Amygdala (tissue), 56 donors: ENCODE measurements at places on chromosomes 1 and 21.

GRCh38 chr1:117664314-117664713, 58.5 kb downstream of the TENT5C start:
- no peak for DNase-seq

DNA sequence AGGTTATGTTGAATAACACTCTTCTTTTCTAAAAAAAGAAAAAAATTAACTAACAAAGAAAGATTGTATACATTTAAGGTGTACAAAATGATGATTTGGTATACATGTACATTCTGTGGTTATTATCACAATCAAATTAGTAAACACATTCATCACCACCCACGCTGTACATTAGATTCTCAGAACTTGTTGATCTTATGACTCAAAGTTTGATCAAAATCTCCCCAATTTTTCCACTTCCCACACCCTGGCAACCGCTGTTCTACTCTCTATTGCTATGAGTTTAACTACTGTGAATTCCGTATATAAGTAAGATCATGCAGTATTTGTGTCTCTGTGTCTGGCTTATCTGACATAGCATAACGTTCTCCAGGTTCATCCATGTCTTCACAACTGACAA, 469.5 kb upstream of the CHRM3 start:
- DNase-seq: no peak

- no peak for DNase-seq
These were observed 30.8 kb upstream of the PTGFRN start for GRCh38 chr1:116878804-116879477.

DNA sequence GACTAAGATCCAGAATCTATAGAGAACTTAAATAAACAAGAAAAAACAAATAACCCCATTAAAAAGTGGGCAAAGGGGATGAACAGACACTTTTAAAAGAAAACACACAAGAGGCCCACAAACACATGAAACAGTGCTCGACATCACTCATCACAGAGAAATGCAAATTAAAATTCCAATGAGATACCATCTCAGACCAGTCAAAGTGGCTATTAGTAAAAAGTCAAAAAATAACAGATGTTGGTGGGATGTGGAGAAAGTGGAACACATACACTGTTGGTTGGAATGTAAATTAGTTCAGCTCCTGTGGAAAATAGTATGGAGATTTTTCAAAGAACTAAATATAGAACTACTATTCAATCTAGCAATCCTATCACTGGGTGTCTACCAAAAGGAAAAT, 143.1 kb downstream of the IFI44 start:
- DNase-seq: no peak

GRCh38 chr1:46248122-46248920, 758 bp downstream of the RAD54L start:
- DNase-seq: no peak

- DNase-seq: no peak
These were observed 16.9 kb upstream of the EFCAB14 start for GRCh38 chr1:46735708-46736324.

DNA sequence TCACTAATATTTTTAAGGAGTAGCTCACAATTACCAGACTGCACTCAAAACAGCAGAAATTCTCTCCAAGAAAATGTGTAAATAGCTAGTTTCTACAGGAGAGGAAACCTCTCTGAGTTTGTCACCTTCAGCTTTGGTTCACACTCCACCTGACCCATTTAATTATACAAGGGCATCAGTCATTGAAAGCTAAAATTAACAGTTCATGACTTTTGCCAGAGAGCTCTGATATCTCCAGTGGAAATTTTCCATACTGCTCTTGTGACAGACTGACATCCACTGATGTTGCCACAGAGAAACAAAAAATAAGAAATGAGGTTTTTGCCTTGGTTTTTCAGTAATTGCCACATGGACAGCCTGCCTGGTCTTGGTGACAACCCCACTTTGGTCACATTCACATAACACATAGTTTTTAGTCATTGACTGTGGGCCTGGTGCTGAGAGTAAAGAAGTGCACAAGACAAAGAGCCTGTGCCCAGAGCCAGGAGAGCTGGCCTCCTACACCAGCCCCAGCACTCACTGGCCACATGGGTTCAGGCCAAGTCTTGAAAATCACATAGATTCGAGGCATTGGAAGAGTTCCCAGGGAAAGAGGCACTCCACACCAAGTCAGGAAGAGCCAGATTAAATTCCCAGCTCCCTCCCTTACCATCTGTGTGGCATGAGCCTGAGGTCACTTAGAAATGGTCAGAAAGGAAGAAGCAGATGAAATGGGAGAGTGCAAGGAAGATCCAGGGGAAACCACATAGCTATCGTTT, 13.8 kb upstream of the SIM2 start:
- DNase-seq: no peak

DNA sequence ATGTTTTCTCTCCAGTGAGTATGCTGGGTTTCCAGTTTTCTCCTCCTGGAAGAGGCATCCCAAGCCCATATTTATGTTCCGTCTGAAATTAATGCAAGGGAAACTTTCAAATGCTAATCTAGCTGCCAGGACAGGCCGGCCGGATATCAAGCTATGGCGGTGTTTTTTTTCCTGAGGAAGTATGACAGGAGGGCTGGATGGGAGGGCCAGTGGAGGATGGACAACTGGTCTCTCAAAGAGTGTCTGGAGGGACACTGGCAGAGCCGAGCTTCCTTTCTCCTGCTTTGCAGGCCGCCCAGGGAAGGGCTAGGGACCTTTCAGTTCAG, 212.7 kb downstream of the TRABD2B start:
- DNase-seq: no peak

DNA sequence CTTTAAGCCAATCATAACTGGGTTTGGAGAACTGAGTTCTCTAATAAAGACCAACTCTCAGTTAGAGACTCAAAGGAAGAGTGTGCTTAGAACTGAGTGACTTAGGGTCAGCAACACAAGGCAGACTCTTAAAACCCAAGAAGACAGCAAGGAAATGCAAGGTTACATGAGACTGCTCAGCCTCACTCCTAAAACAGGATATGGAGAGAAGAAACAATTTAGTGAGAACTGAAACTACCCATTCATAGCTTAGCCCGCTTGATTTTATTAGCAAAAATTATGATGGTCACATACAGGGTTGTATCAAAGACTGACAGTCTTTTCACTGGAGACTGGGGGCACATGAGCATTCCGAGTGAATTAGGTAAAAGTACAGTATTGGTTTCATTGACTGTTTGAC, 78.9 kb upstream of the DMRTA2 start:
- no peak for DNase-seq

GRCh38 chr21:29557200-29557599, 258.5 kb downstream of the BACH1 start:
- no peak for DNase-seq

GRCh38 chr21:44496564-44497550, 41.5 kb downstream of the LRRC3 start:
- DNase-seq: no peak

DNA sequence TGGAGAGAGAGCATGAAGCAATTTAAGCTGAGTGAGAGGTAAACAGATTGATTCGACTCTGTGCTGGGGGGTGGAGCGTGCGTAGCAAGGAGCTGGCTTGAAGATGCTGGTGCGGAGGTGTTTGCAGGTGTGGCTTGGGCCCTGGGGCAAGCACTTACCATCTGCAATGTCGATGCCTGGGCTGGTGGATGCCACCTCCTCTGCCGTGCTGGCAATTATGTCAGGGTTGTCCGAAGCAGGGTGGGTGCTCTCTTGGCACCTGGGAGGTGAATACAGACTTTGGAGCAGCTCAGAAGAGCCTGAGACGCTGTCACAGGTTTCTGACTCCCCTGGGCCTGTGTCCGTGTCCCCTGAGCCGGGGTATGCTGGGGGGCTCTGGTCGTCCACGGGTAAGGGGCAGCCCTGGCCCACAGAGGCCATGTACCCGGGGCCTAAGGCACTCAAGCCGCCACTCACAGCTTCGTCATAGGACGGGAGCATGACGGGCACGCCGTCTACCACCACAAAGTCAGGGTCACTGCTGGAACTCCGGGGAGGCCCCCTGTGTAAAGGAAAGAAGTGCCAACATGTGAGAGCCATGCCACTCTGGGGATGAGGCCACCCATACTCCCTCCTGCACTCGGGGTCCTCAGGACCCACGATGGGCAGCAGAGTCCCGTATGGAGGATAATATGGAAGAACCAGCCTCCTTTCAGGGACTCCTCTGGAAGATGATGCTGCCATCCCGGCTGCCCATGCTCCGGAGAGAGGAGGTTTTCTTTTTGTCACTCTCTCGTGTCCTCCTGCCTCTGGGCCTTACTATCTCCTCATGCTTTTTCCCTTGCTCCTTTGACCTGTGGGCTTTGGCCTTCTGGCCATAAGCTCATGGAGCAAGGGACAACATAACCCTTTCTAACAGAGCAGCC, 80.3 kb upstream of the TLR5 start:
- DNase-seq: no peak

- no peak for DNase-seq
These were observed 502.2 kb upstream of the OLFM3 start for GRCh38 chr1:102498929-102499328.

- DNase-seq: no peak
These were observed 154.6 kb downstream of the PCNX2 start for GRCh38 chr1:233140974-233141373.

GRCh38 chr21:42513151-42513984, at the start of gene SLC37A1:
Gene SLC37A1, plus strand, starts transcription at chr21:42513852. Its CDS starts 4,603 bp downstream, at chr21:42518455.
- DNase-seq: no peak

- no peak for DNase-seq
These were observed 37.4 kb downstream of the PAX7 start for GRCh38 chr1:18668046-18668445.

DNA sequence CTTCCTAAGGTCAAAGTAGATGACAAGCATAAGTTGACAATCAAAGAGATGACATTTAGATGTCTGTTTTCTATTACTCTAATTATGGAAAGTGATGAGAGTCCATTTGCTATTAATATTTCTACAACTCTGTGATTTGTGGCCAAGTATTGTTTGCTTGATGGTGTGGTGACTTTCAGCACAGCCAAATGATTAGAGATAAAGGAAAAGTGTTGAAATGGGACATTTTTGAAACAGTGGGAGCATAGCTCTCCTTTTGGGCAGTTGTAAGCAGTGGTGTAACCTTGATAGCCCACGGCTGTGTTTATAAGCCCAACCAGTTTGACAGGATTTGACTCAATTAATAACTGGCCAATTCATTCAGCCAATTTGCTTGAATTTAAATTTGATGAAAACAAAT, 31.6 kb downstream of the ZC3H11B start:
- no peak for DNase-seq

- DNase-seq: no peak
These were observed 28.9 kb downstream of the LEPR start for GRCh38 chr1:65449214-65449823.

- DNase-seq: no peak
These were observed 37.3 kb downstream of the SNRPE start for GRCh38 chr1:203898458-203899352.

GRCh38 chr1:182146286-182146685, 84.8 kb upstream of the ZNF648 start:
- DNase-seq: no peak

GRCh38 chr1:41046347-41046775, 24.8 kb upstream of the SLFNL1 start:
- no peak for DNase-seq

- no peak for DNase-seq
These were observed 19.5 kb upstream of the CGN start for GRCh38 chr1:151491641-151492040.

DNA sequence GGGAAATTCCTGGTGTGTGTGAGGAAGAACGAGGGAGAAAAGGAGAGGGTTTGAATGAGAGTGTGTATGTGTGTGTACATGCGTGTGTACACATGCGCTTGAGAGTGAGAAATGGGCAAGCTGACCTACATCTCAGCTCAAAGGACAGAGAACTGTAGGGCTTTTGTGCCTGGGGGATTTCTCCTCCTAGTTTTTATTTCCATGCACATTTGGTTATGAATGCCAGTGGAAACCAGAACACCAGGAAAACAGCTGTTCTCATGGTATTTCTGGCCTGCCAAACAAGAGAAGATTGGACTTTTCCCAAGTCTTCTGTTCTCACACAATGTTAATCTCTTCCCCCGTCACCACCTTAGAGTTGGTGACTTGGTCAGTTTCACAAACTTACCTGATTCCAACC, 45.2 kb downstream of the SLC44A3 start:
- DNase-seq: peak; percentile 8

- DNase-seq: no peak
These were observed 18.2 kb upstream of the FCGR2A start for GRCh38 chr1:161486806-161487741.

GRCh38 chr1:95309031-95309471, 75.0 kb downstream of the RWDD3 start:
- peak; percentile 7 for DNase-seq

DNA sequence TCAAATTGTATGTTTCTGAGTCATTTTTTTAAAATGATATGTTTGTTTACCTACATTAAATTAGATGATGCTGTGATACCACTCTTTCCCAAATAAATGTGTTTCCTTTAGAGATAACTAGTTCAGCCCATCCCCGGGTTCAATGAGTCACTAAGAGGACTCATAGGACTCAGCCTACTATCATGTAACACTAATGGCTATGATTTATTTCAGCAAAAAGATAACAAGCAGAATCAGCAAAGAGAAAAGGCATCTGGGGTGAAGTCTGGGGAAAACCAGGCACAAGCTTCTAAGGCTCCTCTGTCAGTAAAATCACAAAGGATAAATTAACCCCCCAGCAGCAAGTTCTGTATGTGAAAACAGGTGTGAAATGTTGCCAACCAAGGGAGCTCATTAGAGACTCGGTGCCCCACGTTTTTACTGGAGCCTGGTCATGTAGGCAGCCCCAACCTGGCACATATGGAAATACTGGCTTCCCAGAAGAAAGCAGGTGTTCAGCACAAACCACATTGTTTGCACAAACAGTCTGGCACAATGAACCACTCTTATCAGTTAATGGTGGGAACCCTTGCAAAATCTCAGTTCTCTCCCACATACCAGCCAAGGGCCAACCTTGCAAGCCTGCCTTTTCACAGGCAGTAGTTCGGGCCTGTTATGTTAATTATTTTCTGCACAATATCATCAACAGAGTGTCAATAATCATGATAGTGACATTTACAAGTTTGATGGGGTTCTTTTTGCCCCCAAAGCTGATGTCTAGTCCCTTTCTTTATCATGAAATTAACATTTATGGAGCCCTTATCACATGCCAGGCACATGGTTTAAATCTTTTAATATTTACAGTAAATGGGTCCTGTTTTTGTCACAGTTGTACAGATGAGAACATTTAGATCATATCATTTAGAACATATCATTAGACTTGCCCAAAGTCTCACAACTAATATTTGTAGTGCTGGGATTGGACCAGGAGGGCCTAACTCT, 23.1 kb upstream of the CNN3 start:
- DNase-seq: no peak

DNA sequence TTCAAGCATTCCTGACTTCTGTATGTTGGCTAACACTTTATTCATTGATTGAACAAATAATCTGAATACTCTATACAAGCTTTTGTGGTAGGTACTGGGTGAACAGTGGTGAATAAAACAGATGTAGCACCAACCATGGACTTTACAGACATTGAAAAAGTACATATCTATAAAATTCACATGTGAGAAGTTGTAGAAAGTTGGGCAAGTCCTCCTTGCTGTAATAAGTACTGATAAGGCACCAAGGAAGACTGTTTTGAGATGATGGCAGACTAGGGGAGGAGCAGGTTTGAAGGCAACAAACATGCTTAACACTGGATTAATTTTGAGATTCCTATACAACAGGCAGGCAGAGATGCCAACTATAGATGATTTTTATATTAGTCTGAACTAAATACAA, 42.4 kb downstream of the RNF2 start:
- DNase-seq: no peak
